ENCODE measurements at places on chromosomes 2 and 18. TPM values are rescaled to one million over a fixed set of nuclear protein-coding genes. Genes with fewer than 3 reads are reported as not detected.
A peak's percentile ranks its signal among the peaks of the same experiment; 100 is the strongest.

BUB1 gene
- 2.3 TPM for total RNA-seq

SIX3 gene
- 0.15 TPM for total RNA-seq

CKAP2L gene
- 3.4 TPM for total RNA-seq

ABCG8 gene
- not detected for total RNA-seq

LBX2 gene
- 1.8 TPM for total RNA-seq

WNT10A gene
- total RNA-seq = 0.92 TPM

HOXD13 gene
- not detected for total RNA-seq

KLHL30 gene
- total RNA-seq = not detected

- H3K4me1 ChIP-seq = no peaks in the 10 kb centered on the region
- DNase-seq = no peak
- H3K27me3 ChIP-seq = no peaks in the 10 kb centered on the region
- no peaks in the 10 kb centered on the region for H3K36me3 ChIP-seq
- no peak overlapping the region for H3K4me3 ChIP-seq
Measured at GRCh38 chr2:45806563-45807358, 155.3 kb downstream of the PRKCE start.

DNA sequence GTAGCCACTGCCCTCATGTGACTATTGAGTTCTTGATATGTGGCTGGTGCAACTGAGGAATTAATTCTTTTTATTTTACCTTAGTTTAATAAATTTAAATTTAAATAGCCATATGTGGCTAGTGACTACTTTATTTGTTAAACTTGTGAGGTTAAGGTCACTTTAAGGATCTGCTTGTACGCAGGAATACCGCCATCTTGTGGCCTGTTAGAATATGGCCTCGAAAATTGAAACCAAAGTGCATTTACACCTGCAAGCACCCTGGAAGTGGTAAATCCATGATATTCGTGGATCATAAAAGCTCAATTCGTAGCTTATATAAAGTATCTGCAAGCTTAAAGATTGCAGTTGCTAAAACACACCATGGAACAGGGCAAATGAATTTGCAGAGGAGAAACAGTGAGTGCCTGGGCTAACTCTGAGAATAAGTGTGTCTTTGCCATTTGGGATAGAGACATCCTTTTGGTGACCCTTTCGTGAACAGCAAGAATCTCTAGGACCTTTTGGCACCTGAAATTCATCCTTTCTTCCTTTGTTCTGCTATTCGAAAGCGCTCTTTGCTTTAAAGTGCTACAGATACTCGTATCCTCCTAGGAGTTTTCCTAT, 59.9 kb upstream of the REG3A start:
- no peaks in the 10 kb centered on the region for H3K36me3 ChIP-seq
- no peaks in the 10 kb centered on the region for H3K27me3 ChIP-seq
- H3K4me1 ChIP-seq = no peaks in the 10 kb centered on the region
- no peak overlapping the region for H3K4me3 ChIP-seq
- no peak overlapping the region for H3K27ac ChIP-seq

- no peaks in the 10 kb centered on the region for H3K36me3 ChIP-seq
- H3K27ac ChIP-seq = no peak overlapping the region
- H3K4me3 ChIP-seq = no peak overlapping the region
- no peaks in the 10 kb centered on the region for H3K4me1 ChIP-seq
- no peak for DNase-seq
Measured at GRCh38 chr2:102792568-102793208, 30.9 kb downstream of the TMEM182 start.

GRCh38 chr2:88168386-88168785, 1.8 kb upstream of the THNSL2 start:
- DNase-seq = no peak
- no peaks in the 10 kb centered on the region for H3K27me3 ChIP-seq
- no peak overlapping the region for H3K27ac ChIP-seq
- peaks cover 12% of the 10 kb centered on the region for H3K4me1 ChIP-seq

GRCh38 chr2:134692499-134692898, 26.3 kb downstream of the TMEM163 start:
- H3K27ac ChIP-seq = no peak overlapping the region
- H3K27me3 ChIP-seq = no peaks in the 10 kb centered on the region
- peak; percentile 70 for DNase-seq
- H3K36me3 ChIP-seq = no peaks in the 10 kb centered on the region
- H3K4me3 ChIP-seq = no peak overlapping the region

GRCh38 chr2:201500534-201500933, 49.0 kb downstream of the STRADB start:
- DNase-seq = no peak
- H3K27me3 ChIP-seq = no peaks in the 10 kb centered on the region
- H3K27ac ChIP-seq = no peak overlapping the region

- no peaks in the 10 kb centered on the region for H3K4me1 ChIP-seq
- H3K4me3 ChIP-seq = no peak overlapping the region
- H3K27me3 ChIP-seq = no peaks in the 10 kb centered on the region
- H3K27ac ChIP-seq = no peak overlapping the region
Measured at GRCh38 chr2:225274751-225275150, 124.8 kb upstream of the NYAP2 start.

DNA sequence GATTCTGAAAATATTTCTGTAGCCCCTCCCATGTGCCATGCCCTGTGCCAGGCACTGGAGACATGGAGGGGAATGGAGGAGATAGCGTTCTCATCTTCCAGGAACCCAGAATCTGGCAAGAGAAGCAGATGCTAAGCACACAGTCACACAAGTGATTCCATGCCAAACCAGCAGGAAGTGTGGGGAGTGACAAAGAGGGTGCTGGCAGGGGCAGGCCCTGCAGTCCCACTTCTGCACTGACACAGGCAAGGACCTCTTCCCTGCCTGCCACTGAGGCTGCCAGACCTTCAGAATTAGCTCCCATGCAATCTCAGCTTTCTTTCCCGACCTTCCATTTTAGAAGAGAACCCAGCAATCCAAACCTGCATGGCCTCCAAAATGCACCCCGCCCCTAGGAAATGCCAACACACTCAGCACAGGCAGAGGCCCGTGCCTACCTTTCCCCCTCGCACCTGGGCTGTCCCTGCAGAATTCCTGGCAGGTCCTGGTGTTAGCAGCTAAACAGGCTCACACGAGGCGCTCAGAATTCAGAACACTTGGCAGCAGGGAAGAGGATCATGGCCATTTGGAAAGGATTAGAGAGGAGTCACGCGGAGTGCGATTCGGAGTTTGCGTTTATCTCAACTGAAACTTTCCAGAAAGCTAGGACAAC, 155.3 kb downstream of the MSH2 start:
- no peak for DNase-seq
- H3K4me1 ChIP-seq = no peaks in the 10 kb centered on the region
- no peaks in the 10 kb centered on the region for H3K36me3 ChIP-seq
- no peak overlapping the region for H3K27ac ChIP-seq

DNA sequence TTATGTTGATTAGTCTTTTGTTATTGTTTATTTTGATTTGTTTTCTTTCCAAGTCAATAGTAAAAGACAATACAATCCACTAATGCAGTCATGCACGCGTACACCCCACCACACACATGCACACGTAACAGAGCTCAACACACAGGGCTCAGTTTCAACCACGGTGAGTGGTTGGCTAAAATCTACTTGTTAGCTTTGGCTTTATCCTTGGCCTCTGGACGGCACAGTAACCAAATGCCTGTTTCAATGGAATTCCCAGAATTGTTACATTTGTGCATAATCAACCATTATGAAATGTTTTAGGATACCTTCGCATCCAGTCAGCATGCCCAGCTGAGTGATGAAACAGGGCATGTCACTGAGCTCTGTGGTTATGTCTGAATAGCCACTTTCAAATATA, 53.2 kb downstream of the NYAP2 start:
- H3K4me3 ChIP-seq = no peak overlapping the region
- no peak overlapping the region for H3K27ac ChIP-seq
- no peaks in the 10 kb centered on the region for H3K36me3 ChIP-seq

GRCh38 chr2:178479758-178480226, 465 bp upstream of the PLEKHA3 start:
- no peaks in the 10 kb centered on the region for H3K27me3 ChIP-seq
- H3K4me3 ChIP-seq = peak overlapping the region; percentile 60
- peak; percentile 31 for DNase-seq
- H3K36me3 ChIP-seq = no peaks in the 10 kb centered on the region
- H3K4me1 ChIP-seq = peaks cover 32% of the 10 kb centered on the region

DNA sequence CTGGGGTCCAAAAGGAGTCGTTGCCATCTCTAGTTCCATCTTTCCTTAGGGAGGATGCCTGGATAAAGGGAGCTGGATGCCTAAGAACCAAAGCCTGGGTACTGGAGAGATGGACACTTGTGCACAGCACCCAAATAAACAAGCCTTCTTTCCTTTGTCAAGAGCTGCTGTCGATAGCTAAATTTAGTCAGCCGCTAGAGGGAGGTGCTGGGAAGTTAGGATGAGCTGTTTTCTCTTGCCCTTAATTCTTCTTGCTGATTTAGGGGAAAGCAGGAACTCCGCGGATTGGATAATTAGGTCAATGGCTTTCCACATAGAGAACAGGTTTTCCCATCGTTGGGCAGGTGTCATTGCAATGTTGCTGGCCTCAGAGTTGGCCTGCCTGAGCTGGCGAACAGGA, 30.9 kb upstream of the SERPINB12 start:
- H3K4me1 ChIP-seq = no peaks in the 10 kb centered on the region
- no peaks in the 10 kb centered on the region for H3K36me3 ChIP-seq
- no peak overlapping the region for H3K27ac ChIP-seq
- DNase-seq = peak; percentile 21
- no peak overlapping the region for H3K4me3 ChIP-seq

DNA sequence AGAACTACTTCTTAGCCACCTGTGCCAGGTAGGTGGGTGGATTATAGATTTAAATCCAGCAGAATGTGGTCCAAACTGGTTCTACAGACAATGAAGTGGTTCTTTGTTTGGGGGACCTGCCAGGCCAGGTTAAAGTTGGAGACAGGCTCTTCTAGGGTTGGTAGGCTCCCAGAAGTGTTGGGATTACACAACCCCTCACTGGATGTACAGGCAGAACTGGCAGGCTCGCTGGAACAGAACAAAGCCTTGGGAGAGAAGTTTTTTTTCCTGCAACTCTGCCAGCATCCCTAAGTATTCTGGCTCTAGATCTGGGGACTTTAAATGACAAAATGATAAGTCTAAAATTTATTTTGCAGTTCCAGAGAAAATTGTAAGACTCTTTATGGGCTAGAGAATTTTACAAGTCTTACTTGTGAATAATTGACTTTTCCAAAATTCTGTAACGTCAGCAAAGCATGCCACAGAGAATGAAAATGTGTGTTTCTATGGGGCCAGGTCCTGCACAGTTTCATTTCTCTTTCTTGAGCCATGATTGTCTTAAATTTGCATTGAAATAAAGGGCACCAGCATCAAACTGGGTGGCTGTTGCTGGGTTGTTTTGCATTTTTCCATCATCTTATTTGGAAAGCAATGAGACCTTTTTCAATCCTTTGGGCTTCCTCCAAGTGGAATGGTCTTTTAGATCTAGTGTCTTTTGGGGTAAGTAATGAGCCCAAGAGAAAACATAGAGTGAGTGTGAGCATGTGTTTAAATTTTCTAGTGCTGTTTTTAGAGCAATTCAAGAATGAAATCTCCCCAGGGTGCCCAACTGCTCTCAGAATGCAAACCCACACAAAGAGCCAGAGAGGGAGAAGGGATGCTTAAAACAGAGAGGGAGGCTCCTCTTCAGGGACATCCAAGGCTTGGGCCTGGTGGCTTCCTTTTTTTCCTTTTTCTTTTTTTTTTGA, 32.4 kb upstream of the ATL2 start:
- H3K4me1 ChIP-seq = no peaks in the 10 kb centered on the region
- H3K27me3 ChIP-seq = no peaks in the 10 kb centered on the region
- DNase-seq = no peak

DNA sequence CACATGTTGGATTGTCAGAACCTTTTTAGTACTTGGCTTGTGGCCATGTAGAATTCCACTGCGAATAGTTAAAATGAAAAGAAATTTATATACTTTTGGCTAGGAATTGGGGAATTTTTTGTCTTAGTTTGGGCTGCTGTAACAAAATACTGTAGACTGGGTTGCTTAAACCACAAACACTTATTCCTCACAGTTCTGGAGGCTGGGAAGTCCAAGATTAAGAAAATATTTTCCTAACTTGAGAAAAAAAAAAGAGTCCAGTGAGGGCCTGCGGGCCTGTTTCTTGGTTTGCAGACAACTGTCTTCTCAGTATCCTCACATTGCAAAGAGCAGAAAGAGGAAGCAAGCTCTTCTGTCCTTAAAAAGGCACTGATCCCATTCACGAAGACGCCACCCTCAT, 81.9 kb downstream of the CD226 start:
- no peak overlapping the region for H3K4me3 ChIP-seq
- no peaks in the 10 kb centered on the region for H3K4me1 ChIP-seq
- H3K27me3 ChIP-seq = no peaks in the 10 kb centered on the region

GRCh38 chr18:30465096-30465495, 577.4 kb downstream of the DSC3 start:
- H3K4me1 ChIP-seq = no peaks in the 10 kb centered on the region
- no peaks in the 10 kb centered on the region for H3K27me3 ChIP-seq
- H3K4me3 ChIP-seq = no peak overlapping the region
- DNase-seq = no peak

DNA sequence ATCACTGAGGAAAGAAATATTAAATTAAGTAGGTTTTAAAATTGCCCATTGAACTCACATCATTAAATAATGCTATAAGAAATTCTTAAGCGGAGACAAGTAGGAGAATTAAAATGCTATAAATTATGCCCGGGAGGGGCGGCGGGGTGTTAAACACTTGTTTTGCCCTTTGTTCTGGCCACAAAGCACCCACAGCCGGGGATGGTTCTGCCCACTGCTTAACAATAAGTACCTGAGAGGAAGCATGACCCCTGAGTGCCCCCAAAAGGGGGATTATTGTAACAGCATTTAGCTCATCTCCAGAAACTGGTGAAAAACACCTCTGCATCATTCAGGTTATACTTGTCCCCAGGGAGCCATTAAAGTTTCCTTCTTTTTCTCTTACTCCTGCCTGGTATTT, 332.7 kb upstream of the POU3F3 start:
- no peaks in the 10 kb centered on the region for H3K27me3 ChIP-seq
- DNase-seq = no peak
- no peaks in the 10 kb centered on the region for H3K4me1 ChIP-seq
- H3K27ac ChIP-seq = no peak overlapping the region
- H3K4me3 ChIP-seq = no peak overlapping the region
- H3K36me3 ChIP-seq = no peaks in the 10 kb centered on the region

DNA sequence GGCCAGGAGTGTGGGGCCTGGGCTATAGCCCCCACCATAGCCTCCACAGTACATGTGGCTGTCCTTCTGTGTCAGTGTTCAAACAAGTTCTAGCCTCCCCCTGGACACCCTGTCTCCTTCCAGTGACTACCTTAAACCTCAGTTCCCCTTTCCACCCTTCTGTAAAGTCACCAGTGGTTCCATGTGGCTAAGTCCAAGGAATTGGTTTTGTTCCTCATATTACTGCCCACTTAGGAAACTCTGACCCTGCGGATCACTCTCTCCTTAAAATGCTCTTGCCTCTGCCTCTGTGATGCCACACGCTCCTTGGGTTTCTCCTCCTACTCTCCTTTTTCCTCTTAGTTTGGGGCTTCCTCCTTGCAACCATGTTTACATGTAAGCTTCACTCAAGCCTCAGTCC, 27.8 kb upstream of the REL start:
- no peak overlapping the region for H3K27ac ChIP-seq
- H3K4me3 ChIP-seq = no peak overlapping the region
- DNase-seq = no peak
- H3K27me3 ChIP-seq = no peaks in the 10 kb centered on the region

DNA sequence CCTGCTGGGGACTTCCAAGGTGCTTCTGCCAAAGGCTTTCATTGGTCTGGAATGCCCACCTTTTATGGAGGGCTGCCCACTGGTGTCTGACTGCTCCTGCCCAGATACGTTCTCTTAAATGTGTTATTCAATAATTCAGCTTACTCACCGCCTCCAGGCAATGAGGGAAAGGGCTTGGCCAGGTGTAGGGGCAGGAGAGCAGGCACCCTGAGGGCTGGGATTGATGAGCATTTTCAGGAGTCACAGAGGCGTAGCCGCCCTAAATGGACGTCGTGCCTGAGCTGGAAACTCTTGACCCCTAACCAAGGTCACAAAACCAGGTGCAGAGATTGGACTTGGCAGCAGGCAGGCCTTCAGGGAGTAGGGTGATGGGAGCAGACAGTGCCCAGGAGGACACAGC, 26.8 kb downstream of the MAL start:
- no peaks in the 10 kb centered on the region for H3K4me1 ChIP-seq
- H3K27ac ChIP-seq = no peak overlapping the region
- H3K4me3 ChIP-seq = no peak overlapping the region
